ENCODE measurements at places on chromosomes 5 and 9.

DNA sequence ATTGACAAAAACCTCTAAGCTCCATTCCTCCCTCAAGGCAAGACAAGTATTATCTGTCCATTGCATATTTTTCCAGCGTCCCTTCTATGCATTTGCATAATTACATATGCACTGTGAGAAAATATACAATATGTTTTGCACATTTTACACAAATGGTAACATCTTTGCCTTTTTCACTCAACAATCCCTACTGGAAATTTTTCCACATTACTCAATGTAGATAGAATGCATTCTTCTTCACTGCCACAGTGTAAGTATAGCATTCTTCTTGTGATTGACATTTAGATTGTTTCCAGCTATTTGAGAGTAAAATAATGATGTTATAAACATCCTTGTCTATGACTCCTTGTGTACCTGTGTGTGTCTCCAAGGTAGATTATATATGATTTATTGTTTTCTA, 205.0 kb downstream of the SLIT3 start:
- DNase-seq: no peak

DNA sequence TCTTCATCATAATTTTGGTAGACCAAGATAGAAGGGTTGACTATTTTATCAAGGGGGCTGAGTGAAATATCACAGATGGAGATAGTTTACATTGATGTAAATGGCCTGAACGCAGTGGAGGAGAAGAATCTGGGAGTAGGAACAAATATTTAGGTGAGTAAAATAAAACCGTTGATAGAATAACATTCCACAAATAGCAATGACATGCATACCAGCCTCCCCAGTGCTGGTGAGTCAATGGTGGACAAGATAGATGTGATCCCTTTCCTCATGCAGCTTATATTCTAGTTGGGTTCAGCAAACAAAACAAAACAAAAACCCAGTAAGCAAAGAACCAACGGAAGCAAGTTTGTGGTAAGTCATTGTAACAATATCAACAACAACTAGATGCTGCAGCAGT, 385.2 kb downstream of the FAM170A start:
- no peak for DNase-seq

DNA sequence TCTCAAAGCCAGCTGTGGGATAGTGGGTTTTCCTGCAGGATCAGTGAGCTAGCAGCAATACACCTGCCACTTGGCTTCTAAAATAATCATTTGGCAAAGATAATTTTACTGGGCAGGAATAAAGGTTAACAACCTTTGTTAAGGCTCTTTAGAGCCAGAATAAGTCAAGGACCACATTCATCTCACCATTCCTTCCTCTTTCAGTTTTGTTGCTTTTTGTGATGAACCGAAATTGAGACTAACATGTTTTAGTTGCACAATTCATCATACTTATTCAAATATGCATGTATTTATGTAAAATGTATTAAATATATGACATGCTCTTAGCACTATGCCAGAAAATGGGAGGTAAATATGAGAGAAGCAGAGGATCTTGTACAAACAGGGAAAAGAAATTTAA, 824.4 kb upstream of the TYRP1 start:
- DNase-seq: no peak

DNA sequence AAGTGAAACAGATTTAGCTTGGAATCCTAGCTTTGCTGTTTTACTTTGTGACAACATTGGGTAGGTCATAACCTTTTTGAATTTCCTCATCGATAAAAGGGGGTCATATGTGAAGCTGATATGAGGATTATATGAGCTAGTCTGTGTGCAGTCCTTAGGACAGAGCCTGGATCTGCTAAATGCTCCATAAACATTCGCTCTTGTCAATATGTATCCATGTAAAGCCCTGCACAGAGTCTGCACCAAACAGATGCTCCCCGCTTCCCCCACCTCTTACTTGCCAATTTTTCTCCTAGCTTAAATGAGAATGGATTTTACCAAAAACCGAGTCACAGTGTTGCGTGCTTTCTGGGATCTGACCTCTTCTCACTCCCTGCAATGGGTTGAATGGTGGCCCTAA, 5.4 kb downstream of the ANKRD55 start:
- DNase-seq: no peak

GRCh38 chr9:92429836-92430235, 5.6 kb upstream of the OMD start:
- no peak for DNase-seq

All from activated T-cell treated with anti-CD3 and anti-CD28 coated beads, Interleukin-2, amount 50 U/mL, for 1 hour (primary cell).